ENCODE measurements at places on chromosomes 5 and 9.

- no peak for DNase-seq
Measured at GRCh38 chr5:93911609-93912008, 170.2 kb upstream of the POU5F2 start.

GRCh38 chr5:178478370-178478769, 111.8 kb downstream of the COL23A1 start:
- DNase-seq = no peak

GRCh38 chr5:80105698-80106439, 70.7 kb downstream of the THBS4 start:
- no peak for DNase-seq

GRCh38 chr9:127637322-127637847, 25.3 kb downstream of the STXBP1 start:
- DNase-seq = peak; percentile 78

- peak; percentile 61 for DNase-seq
Measured at GRCh38 chr5:114305402-114306207, 56.3 kb upstream of the KCNN2 start.

- DNase-seq = no peak
Measured at GRCh38 chr5:80961376-80962281, 1.5 kb downstream of the RASGRF2 start.

- DNase-seq = no peak
Measured at GRCh38 chr5:95670568-95670967, 12.2 kb downstream of the SPATA9 start.

DNA sequence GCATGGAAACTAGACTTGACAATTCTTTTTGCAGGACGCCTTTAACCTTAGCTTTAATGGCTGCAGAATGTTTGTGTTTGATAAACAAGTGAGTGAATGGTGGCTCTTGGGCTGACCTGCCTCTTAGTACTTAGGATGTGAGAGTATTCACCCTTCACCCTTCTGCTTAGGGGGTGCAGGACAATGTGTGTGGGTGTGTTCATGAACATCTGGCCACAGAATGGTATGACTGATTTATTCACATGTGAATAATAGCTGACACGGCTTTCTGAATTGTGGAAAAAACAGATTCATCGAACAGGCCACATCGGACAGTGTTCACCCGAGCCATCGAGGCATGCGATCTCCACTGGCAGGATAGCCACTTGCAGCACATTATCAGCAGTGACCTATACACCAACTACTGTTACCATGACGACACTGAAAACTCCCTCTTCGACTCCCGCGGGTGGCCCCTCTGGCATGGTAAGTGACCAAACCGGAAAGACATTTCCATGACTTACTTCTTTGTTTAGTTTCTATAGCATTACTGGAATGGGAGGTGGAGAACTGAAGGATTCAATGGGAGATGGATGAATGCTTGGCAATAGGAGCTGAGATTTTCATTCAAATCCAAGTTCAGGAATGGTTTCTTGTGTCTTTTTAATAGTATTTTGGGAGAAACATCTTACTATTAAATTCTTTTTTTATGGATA, 193.6 kb downstream of the ZSWIM6 start:
- no peak for DNase-seq

GRCh38 chr9:92600462-92601261, 64.9 kb upstream of the ECM2 start:
- DNase-seq = peak; percentile 54

- peak; percentile 72 for DNase-seq
Measured at GRCh38 chr9:92140074-92140753, 25.0 kb upstream of the SPTLC1 start.

DNA sequence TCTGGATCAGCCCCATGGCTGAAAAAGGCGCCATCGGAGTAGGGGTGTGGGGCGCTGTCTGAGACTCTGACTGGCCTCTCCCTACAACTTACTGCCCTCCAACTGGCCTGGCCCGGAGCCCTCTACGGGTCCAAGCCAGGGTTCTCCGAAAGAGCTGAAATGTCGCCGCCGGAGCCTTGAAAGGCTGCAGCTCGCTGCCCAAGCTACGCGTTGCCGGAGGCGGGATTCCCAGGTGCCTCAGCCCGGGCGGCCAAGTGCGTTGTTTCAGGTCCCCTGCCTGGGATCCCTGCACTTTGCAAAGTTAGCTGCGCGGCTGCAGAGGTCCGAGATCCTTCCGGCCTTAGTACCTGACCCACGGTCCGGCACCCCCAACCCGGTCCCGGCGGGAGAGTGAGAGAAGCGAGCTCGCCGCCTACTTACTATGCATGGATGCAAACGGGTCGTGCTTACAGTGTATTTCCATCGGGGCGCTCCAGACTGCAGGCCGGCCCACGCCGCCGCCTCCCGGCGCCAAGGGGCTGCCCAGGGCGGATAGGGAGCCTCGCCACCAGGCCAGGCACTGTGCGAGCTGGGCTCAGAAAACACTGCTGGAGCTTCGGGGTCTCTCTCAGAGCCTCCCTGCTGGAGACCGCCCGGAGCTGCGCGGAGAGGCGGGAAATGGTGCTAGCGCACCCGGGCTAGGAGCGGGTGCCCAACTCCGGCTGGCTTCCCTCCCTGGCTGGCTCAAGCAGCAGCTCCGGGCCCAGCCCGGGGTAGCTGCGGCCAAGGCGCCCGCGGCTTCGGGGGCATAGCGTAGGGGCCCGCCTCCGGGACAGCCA, 7.7 kb downstream of the PAX5 start:
- no peak for DNase-seq

- DNase-seq = peak; percentile 25
Measured at GRCh38 chr5:1648806-1649205, 125.0 kb upstream of the LPCAT1 start.

DNA sequence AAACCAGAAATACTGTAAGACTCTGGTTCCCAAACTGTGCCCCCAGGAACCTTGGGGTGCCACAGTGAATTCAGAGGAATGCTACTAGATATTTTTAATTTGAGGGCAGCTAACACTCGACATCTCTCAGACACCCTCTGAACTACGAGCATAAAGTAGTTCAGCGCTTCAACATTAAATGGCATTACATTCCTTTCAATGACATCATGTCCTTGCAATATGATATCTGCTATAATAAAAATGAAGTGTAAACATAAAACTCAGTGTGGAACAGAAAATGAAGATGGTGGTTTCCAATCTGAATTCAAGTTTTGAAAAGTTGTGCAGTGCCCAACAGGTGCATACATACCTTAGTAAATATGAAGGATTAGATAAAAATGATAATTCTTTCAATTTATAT, 116.1 kb downstream of the LPAR1 start:
- peak; percentile 69 for DNase-seq

- DNase-seq = no peak
Measured at GRCh38 chr9:87310827-87311523, 186.7 kb upstream of the DAPK1 start.

DNA sequence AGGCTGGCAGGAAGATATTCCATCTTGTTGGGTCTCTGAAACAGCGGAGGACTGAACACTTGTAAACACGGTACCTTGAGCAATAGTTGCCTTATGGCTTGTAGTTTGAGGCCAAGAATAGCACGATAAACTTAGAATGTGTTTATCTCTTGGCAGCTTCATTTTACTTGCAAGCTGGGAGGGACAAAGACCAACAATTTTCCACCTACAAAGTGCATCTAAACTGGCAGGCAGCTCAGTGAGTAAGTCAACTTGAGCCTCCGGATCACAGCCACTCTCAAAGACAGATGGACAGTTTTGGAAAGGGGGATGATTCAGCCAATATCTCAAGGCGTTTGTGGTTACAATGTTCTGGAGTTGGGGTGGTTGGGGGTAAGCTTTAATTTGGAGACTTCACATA, 652.6 kb downstream of the CETN3 start:
- DNase-seq = no peak

GRCh38 chr5:138833726-138834480, 41.2 kb downstream of the LRRTM2 start:
- no peak for DNase-seq

DNA sequence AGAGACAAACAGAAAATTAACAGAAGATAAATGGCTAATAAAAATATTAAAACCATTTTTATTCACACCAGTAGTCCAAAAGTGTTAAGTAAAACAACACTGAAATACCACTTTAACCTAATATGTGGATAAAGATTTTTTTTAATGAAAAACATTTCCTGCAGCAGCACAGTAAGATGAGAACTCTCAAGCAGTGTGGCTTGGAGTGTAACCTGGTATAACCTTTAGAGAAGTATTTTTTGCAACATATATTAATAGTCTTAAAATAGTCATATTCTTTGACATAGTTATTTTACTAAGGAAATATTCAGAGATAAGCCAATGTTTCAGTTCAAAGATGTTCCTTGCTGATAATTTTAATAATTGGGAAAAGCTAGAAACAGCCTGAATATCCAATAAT, 644.4 kb downstream of the PDE4D start:
- DNase-seq = no peak

DNA sequence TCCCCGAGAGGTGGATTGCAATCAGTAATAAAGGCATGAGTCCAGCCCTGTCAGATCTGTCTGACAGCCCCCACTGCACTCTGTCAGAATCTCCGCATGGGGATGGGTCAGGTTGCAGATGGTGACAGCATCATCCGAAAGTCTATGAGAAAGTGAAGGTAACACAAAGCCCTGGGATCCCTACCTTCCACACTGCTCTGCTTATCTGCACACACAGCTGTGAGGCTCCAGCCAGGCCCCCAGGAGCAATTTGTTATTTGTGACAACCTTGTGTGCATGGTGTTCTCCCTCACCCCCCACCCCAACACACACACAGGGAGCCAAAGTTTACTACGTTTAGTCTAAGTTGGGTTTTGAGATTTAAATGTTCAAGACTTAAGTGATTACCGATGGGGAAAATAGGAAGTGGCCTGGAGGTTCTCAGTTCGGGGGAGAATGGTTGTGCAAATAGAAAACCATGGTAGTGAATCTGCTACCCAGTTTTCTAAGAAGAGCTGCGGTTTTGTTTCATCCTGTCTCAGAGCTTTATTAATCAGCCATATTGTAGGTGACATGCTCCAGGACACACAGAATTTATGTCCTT, 92.7 kb downstream of the SV2C start:
- no peak for DNase-seq

GRCh38 chr5:135448791-135449507, 1.8 kb upstream of the DCANP1 start:
- peak; percentile 31 for DNase-seq

DNA sequence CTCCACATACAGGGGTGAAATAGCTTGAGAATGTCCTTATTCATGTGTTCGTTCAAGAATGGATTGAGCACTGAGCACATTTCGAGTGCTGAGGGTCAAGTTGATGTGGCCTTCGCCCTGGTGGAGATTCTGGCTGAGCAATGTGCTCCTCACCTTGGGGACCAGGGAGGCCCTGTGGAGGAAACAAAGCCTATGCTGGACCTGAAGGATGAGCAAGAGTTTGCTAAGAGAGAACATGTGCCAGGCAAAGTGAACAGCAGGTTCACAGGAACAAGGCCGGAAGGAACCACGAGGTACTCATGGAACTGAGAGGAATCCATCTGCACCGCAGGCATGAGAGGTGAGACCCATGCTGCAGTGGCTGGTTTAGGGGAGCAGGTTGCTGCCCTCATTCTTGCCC, 102.4 kb downstream of the PSD2 start:
- no peak for DNase-seq

DNA sequence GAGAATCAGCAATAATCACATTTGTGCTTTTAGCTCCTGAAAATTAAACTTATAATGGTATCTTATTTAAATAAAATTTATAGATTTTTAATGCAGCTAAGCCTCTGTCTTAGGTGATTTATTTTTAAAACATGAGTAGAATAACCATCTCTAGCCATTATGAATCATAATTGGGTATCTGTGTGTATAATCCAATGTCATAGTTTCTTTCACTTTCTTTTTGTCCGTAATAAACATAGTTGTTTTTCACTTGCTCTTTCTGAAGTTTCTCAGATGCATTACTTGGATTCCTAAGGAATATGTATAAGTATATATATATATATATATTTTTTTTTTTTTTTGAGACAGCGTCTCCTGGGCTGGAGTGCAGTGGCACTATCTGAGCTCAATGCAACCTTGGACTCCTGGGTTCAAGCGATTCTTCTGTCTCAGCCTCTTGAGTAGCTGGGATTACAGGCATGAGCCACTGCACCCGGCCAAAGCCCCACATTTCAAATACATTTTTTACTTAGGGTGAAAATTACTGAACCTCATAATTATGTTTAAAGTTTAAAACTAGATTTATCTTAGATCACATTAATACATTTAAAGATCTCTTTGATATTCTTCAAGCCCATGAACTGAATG, 377.1 kb downstream of the PRDM9 start:
- no peak for DNase-seq

DNA sequence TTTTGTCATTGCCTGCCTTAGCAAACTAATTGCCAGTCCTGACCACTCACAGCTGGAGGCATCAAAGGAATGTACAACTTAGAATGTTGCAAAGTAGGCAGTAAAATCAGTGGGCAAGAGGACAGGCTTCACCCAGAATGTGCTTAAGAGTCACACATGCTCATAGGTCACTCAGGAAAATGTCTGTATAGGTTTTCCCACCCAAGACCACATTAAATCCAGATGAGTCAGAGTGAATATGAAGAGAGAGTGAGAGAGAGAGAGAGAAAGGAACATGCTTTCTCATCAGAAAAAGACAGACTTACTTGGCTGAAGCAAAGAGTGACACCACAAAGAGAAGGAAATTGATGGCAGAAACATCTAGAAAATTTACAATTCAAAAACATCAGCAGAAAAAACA, 37.9 kb downstream of the PLEKHG4B start:
- DNase-seq = peak; percentile 96

GRCh38 chr9:99235926-99236634, 14.0 kb downstream of the SEC61B start:
- no peak for DNase-seq

- DNase-seq = no peak
Measured at GRCh38 chr5:9231842-9232241, 314.0 kb downstream of the SEMA5A start.

DNA sequence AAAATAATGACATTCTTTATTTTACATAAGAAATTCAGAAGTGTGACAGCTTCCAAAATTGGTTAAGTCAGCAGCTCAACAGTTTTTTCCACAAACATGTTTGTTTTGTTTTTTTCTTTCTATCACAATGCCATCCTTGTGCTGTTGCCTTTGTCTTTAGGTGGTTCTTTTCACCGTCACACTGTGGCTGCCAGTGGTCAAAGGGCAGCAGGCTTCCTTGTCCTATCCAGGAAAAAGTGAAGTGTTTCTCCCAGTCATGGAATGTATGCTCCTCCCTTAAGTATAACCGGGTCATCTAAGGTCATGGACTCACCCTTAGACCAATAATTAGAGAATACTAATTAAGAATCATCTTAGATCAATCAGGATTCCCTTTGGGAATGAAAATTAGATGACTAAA, 87.4 kb downstream of the SREK1 start:
- no peak for DNase-seq

DNA sequence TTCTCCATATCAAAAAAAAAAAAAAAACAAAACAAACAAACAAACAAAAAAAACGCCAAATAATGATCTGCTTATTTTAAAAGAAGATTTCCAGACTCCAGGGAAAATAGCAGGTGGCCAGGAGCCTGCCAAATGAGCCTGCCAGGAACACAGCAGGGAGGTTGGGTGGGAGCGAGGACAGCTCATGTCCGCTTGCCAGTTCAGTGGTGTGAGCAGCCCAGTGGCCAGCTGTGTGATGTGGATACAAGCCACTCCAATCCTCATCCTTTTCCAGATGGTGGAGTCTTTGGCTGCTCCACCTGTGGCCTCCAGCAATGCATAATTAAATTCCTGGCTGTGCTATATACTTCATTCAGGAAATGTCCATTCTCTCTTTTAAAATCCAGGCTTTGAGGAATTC, 1025.1 kb upstream of the C9orf72 start:
- DNase-seq = no peak
